ENCODE measurements at places on chromosomes 5 and 9.

GRCh38 chr5:39426051-39426745, 1.4 kb upstream of the DAB2 start:
- DNase-seq: no peak

- DNase-seq: no peak
Observed at GRCh38 chr5:91150234-91150633, 232.9 kb downstream of the ARRDC3 start.

GRCh38 chr9:30058463-30058862, 2326.0 kb upstream of the ACO1 start:
- DNase-seq: no peak

GRCh38 chr5:24487368-24488229, 157.2 kb downstream of the CDH10 start:
- DNase-seq: no peak

- DNase-seq: no peak
Observed at GRCh38 chr5:116130471-116130870, 45.6 kb downstream of the COMMD10 start.

GRCh38 chr9:19631181-19631580, 157.7 kb downstream of the SLC24A2 start:
- DNase-seq: no peak

- no peak for DNase-seq
Observed at GRCh38 chr9:34559624-34560455, 29.7 kb downstream of the CNTFR start.

DNA sequence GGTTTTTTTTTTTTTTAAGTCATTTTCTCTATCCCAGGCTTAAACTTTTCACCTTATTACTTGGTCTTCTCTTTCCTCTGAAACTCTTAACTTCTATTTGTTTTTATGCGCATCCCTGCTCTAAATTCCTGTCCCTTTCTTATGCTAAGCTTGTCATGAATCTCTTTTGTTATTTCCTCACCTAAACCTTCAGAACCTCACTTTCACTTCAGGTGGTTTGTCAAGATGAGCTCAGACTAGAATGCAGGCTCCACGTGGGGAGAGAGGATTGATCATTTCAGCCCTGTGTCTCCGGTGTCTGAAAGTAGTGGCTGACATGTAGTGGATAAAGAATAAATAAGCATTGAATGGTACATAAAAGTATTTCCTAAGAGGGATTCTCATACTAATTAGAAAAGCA, 63.6 kb downstream of the ANXA1 start:
- no peak for DNase-seq

- no peak for DNase-seq
Observed at GRCh38 chr5:151258816-151259215, 5.8 kb downstream of the GM2A start.

Measured in stimulated activated CD4-positive, alpha-beta T cell treated with anti-CD3 and anti-CD28 coated beads, Interleukin-1b, Interleukin-23, amount 100 ng/mL, for 1 hour (primary cell).